ENCODE measurements at places on chromosomes 4 and X. TPM values are rescaled to one million over a fixed set of nuclear protein-coding genes. Genes with fewer than 3 reads are reported as not detected.

- DNase-seq = no peak
These were observed 186.5 kb upstream of the RPL34 start for GRCh38 chr4:108433832-108434231.

The CTAG2 gene
- polyA plus RNA-seq = not detected

- DNase-seq = no peak
These were observed 1804.7 kb downstream of the STIM2 start for GRCh38 chr4:28665306-28665705.

- no peak for DNase-seq
These were observed 7.6 kb downstream of the CPLX1 start for GRCh38 chr4:818106-818921.

- no peak for DNase-seq
These were observed 39.2 kb upstream of the ARHGAP6 start for GRCh38 chrX:11704725-11705495.

The ARMCX4 gene
- 19.0 TPM for polyA plus RNA-seq

DNA sequence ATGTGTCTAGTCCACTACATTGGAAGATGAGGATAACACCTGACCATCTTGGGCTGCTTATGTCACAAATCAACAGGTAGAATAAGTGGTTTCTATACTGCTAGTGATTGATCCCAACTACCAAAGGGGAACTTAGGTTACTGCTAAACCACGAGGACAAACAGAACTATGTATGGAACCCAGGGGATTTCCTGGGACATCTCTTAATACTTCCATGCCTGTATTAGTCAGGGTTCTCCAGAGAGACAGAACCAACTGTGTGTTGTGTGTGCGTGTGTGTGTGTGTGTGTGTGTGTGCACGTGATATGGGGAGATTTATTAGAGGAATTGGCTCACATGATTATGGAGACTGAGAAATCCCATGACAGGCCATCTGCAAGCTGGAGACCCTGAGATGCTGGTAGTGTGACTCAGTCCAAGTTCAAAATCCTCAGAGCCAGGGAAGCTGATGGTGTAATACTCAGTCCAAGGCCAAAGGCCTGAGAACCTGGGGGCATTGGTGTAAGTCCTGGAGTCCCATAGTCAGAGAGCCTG, 16.2 kb upstream of the AFF1 start:
- no peak for DNase-seq

DNA sequence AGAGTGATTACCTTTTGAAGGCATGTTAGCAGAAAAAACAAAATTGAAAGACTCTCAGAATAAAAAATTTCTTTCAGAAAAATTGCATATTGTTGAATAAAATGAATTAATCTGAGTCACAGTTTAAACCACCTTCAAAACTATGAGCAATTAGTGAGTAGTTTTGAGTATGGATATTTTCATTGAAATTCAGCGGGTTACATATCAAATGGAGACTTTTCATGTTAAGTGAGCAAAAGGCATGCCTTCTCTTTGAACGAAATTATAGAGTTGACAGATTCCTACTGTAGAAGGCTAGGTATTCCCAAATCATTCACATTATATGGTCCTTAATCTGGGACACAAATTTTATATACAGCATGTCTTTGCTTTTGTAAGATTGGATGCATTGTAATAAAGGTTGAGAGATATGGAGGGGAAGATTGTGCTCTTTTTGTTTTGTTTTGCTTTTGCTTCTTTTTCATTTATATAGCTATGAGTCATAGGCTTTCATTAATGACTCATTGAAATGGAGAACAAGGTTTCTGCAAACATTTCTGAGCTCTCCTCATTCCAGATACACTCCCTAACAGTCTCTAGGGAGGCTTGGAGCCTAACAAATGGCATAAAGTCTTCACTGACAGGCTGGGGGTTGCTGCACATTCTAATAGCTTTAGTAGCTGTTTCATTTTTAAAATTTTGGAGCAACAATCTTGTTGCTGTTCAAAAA, 21.6 kb downstream of the PCDH18 start:
- DNase-seq = no peak

GRCh38 chrX:150805736-150806135, 92.7 kb downstream of the CD99L2 start:
- no peak for DNase-seq

The QDPR gene
- 53.8 TPM for polyA plus RNA-seq

GRCh38 chr4:152348670-152349069, 187.2 kb downstream of the FBXW7 start:
- no peak for DNase-seq

The NAA11 gene
- not detected for polyA plus RNA-seq

The RAB39B gene
- 2.8 TPM for polyA plus RNA-seq

The UGT2A1 gene
- polyA plus RNA-seq = 19.4 TPM

DNA sequence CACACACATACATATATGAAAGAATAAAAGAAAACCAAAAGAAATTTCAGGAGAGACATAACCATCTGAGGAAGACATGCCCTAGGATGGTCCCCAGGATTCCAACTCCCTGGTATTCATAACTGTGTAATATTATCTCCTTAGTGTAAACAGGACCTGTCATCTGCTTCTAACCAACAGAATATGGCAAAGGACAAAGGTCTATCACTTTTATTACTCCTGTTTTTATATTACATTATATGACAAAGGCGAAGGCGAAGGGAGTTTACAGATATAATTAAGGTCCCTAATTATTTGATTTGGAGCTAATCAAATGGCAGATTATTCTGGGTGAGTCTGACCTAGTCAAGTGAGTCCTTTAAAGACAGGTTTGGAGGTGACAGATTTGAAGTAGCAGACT, 155.1 kb downstream of the MID1 start:
- DNase-seq = no peak

GRCh38 chrX:134512566-134512965, 52.6 kb downstream of the HPRT1 start:
- no peak for DNase-seq

DNA sequence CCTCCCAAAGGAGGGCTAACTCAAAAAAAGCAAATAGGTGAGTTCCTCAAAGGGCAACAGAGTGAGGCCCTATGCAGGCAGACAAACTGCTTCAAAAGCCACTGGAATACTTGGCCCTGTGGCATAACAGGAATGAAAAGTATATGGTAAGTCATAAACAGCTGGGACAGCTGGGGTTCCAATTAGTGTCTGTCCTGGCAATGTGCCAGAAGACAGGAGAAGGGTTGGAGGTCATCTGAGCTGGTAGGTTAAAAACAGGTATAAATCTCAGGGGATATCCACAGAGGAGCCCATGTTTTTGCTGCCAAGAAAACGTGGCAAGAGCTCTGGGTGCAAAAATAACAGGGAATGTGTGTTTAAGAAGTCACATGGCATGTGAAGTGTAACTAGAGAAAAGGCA, 111.6 kb downstream of the APOOL start:
- DNase-seq = no peak

All from renal pelvis (tissue), 12 donors.